ENCODE measurements at places on chromosomes 7 and 10.

DNA sequence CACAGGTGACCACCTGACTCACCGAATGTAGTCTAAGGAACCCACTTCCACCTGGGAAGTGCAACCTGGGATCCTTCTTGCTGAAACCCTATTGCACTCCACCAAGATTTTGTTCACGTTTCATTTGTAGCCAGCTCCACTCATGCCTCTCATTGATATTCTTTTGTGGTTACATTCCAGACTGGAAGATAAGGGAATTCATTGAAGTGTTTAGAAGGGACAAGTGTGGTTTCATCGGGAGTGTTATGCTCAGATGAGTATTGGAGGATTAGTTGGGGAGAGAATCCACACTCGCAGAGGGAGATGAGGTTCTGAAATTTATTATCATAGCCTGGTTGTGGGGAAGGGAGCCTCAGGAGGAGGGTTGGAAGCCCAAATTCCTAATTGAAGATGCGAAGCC lies 320.4 kb downstream of the KCNMA1 start:
- DNase-seq, result no peak

- no peak for DNase-seq
Observed at GRCh38 chr7:22872096-22872807, 49.6 kb upstream of the TOMM7 start.

- no peak for DNase-seq
Observed at GRCh38 chr7:113892818-113893217, 26.0 kb downstream of the PPP1R3A start.

DNA sequence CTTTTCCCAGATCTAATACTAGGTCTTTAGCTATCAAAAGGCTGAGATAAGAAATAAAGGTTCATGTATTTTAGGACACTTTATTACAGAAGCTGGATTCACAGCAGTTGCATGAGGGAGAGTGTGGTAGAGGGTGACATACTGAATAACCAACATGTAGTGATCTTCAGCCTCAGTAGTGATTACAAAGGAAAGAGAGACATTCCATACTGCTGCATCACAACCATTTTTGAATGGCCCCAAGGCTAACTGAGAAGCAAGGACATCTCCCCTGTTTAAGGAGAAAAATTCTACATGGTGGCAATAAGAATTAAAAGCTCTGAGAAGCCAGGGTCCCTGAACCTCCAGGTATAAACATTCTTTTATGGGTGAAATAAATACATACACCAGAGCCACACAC lies 35.3 kb downstream of the COG5 start:
- no peak for DNase-seq

DNA sequence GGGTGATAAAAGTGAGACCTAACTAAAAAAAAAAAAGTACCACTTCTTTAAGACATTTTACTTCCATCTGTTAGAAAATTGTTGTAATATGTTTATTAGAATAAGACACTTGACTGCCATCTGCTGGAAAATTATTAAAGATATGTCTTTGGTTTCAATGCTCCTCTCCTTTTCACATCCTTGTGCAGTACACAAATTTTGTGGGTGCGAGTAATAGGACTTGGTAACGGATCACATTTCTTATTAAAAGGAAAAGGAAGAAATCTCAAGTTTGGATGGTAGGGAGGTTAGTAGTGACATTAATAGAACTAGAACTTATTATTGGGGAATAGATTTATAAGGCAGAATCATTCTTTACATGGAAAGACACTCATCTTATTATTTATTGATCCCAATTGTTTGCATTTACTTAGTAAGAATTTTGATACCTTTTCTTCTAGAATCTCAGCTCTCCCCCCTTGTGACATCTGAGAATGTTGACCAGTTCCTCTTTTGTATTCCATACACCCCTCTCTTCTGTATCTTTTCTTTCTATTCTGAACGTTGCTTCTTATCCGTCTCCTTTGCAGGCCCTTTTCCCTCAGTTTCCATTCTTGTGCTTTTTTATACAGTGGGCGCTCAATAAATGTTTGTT lies 43.0 kb upstream of the RPA3 start:
- no peak for DNase-seq

DNA sequence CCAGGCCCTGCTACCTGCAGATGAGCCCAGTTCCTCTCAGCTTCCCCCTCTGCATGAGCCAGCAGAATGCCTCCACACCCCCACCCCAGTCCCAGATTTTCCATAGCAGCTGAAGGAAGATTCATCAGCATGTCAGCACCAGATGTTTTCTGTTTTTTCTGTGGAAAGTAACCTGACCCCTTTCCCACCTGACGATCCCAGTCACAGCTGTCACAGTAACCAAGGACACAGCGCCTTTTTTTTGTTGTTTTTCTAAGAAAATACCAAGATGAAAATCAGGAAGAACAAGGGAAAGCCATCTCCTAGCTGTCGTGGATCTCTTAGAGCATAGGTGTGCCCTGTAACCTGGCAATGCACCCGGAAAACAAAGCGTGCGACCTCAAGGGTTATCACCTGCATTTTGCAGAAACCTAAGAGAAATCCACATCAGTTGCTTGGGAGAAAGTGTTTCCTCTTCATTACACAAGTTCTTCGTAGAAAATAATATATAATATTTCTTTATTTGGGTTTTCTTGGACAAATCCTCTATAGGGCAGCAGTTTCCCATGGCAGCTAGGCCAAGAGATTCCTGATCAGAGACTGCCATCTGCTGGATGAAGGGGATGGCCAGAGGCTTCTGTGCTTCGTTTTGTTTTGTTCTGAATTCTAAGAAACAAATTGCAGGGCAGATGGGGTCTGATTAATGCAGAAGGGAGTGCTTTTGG lies 401.9 kb downstream of the TNS3 start:
- DNase-seq, result peak; percentile 20
